ENCODE measurements at places on chromosomes 4 and X.

DNA sequence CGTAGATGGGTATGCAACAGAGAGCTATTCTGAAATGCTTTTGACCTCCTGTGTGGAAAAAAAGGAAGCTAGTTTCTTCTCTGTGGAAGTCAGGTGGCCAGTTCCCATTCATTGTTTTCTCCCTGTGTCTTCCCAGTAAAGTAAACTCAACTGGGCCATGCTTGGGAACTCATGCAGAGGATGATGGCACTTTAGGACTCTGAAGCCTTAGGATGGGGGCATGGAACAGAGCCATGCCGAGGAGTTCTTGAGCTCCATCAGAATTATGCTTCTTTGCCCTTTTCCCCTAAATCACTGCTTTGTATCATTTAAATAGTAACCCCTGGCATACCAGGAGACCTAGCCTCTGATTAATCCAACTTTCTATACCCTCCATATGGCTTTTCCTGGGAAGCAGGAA lies 3.2 kb downstream of the TMEM164 start:
- no peak for DNase-seq

- DNase-seq = no peak
Observed at GRCh38 chr4:2064276-2064991, 5.3 kb downstream of the NAT8L start.

DNA sequence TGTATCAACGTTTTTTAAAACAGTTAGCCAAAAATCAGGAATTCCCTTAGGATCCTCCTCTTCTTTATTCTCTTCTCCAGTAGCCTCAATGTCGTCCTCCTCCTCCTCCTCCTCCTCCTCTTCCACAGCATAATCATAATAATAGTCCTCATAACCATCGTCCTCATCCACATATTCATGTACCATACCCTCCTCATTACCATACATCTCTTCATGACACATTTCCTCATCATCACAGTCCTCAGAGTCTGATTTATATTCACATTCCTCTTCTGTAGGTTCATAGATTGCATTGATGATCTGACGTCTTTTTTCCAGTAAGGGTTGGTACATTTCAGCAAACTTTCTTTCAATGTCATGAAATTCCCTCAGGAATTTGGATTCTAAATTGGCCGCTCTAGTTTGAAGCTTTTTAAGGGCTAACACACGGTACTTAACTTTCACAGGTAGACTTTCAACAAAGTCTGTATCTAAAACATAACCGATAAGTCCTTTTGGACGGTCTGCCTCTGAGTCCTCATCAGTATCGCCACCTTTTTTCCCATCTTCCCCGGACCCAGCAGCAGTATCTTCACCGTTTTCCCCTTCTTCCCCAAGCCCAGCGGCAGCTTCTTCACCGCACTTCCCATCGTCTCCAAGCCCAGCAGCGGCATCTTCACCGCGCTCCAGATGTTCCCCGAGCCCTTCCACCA lies 771 bp downstream of the NAP1L2 start:
- no peak for DNase-seq

- no peak for DNase-seq
Observed at GRCh38 chr4:37717576-37717975, 31.4 kb upstream of the RELL1 start.

- no peak for DNase-seq
Observed at GRCh38 chrX:42000836-42001235, 77.5 kb upstream of the CASK start.

- no peak for DNase-seq
Observed at GRCh38 chr4:98447648-98448047, 186.5 kb downstream of the RAP1GDS1 start.

- no peak for DNase-seq
Observed at GRCh38 chr4:117986321-117986720, 48.0 kb upstream of the NDST3 start.

- no peak for DNase-seq
Observed at GRCh38 chr4:127469959-127470809, 162.6 kb upstream of the INTU start.

DNA sequence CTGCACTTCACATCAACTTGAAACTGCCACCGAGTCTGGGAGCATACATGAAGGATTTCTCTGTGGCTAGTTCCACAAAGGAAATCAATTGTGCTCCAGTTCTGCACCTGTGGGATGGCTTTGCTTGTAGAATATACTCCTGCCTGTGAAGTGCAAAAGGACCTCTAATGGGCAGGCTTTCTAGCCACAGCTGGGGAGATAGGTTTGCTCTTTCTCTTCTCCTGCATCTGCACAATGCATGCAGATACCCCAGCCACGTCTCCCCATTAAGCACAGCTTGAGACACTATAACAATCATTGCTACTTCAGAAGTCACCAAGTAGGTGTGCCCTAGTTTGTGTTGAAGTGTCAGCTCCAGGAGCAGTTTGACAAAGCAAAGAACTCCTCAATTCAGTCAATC lies 364.6 kb downstream of the ZIC3 start:
- DNase-seq = no peak

GRCh38 chr4:48033825-48034413 lies 17.3 kb downstream of the NIPAL1 start:
- no peak for DNase-seq

- DNase-seq = no peak
Observed at GRCh38 chr4:127856196-127856812, 24.4 kb upstream of the PLK4 start.

DNA sequence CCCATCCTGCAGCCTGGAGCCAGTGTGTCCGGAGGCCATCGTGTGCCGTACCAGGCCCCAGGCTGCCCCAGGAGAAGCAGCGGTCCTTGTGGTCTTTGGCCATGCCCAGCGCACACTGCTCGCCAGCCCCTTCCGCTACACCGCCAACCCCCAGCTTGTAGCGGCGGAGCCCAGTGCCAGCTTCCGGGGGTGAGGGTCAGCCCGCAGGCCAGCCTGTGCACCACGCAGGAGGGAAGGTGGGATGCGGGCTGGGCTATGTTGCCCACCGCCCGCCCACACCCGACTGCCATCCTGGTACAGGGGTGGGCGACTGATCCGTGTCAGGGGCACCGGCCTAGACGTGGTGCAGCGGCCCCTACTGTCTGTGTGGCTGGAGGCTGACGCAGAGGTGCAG lies 7.6 kb upstream of the SRPK3 start:
- no peak for DNase-seq

- no peak for DNase-seq
Observed at GRCh38 chr4:90030953-90031352, 96.2 kb upstream of the CCSER1 start.

- no peak for DNase-seq
Observed at GRCh38 chr4:67809502-67809901, 55.3 kb upstream of the GNRHR start.

GRCh38 chr4:111943796-111944203 lies 201.5 kb upstream of the FAM241A start:
- DNase-seq = no peak

DNA sequence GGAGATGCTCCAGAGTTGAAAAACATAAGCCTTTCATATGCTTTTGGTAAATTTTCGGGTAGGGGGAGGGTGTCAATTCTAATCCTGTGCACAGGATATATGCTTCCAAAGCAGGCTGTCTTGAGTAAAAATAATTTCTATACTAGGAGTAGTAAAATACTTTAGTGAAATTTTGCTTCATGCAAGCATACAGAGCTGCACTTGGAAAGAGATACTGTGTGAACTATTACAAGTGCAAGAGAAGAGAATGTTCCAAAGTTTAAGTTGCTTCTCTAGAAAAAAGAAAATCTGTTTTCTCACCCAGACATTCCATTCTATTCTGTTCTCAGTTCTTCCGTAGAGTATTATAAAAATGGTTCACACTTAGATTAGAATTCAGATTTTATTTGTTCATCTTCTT lies 324.6 kb upstream of the AADAT start:
- no peak for DNase-seq

DNA sequence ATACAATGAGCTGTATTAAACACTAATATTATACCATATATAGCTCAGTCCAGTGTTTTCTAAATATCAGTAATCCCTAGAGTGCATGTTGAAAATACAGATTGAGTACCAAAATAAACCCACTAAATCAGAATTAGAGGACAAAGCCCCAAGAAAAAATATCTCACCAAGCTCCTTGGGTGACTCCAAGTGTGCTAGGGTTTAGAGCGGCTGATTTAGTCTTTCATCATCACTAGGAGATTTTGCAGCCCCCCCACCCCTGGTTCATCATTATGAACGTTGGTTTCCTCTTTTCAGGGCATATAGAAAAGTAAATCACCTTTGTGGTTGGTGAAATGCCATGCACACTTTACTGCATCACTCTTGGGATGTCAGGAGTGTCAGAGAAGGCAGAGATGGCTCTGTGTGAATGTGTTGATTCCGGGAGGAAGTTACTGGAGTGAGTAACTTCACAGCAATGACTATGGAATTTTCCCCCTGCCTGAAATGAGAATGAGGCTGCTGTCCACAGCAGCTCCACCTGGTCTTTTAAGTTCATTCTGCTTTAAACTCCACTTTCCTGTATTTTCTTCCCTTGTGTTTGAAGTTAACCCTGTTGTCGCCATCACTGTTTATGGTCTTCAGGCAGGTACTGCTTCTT lies 25.2 kb upstream of the ANAPC4 start:
- no peak for DNase-seq

- no peak for DNase-seq
Observed at GRCh38 chr4:25120146-25120940, 39.9 kb downstream of the SEPSECS start.

DNA sequence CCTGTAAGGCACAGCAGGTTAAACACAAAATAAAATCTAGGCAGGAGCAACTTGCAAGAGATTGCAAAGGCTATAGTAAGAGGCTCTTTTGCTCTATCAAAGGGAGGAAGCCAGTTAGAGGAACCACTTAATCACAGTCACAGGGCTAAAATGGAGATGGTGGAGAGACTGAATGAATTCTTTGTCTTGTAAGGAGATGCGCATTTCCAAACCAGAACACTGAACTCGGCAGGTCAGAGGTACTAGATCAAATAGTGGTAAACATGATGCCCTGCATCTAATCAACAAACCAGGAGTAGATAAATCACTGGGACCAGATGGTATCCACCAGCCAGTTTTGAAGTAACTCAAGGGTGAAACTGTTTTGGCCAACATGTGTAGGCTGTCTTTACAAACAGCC lies 55.8 kb downstream of the GPC4 start:
- DNase-seq = no peak

- DNase-seq = no peak
Observed at GRCh38 chr4:38055566-38055965, 95.4 kb downstream of the PTTG2 start.

GRCh38 chr4:145757188-145757587 lies 77.2 kb downstream of the C4orf51 start:
- DNase-seq = no peak

DNA sequence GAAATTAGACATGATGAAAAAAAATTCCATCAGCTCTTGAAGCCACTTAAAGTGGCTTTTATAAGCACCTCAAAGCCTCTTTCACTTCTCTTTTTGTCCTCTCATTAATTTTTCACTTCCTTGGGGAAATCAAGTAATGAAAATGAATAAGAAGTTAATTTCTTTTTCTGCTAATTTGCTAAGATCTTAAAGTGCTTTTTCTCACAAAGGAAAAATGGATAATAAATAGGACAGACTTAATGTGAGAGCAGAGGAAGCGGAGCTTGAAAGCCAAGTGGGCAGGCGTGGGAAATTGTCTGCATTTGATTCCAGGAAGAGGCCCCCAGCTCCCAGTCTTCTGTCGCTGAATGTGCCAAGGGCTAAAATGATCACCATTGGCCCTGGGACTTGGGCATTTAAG lies 28.6 kb downstream of the CDS1 start:
- no peak for DNase-seq

- no peak for DNase-seq
Observed at GRCh38 chrX:39499996-39500395, 597.8 kb downstream of the BCOR start.

- no peak for DNase-seq
Observed at GRCh38 chr4:110753466-110753865, 130.6 kb upstream of the PITX2 start.

DNA sequence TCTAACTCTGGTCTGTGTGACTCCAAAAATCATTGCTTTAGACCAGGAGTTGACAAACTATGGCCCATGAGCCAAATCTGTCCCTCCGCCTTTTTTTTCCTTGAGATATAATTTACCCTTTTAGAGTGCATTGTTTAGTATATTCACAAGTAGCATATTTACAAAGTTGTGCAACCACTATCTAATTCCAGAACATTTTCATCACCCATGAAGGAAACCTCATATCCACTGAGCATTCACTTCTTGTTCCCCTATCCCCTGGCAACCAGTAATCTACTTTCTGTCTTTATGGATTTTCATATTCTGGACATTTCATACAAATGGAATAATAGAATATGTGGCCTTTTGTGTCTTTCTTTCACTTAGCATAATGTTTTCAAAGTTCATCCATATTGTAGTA lies 67.4 kb upstream of the CITED1 start:
- DNase-seq = no peak

- no peak for DNase-seq
Observed at GRCh38 chr4:161419822-161420221, 744.0 kb downstream of the FSTL5 start.

DNA sequence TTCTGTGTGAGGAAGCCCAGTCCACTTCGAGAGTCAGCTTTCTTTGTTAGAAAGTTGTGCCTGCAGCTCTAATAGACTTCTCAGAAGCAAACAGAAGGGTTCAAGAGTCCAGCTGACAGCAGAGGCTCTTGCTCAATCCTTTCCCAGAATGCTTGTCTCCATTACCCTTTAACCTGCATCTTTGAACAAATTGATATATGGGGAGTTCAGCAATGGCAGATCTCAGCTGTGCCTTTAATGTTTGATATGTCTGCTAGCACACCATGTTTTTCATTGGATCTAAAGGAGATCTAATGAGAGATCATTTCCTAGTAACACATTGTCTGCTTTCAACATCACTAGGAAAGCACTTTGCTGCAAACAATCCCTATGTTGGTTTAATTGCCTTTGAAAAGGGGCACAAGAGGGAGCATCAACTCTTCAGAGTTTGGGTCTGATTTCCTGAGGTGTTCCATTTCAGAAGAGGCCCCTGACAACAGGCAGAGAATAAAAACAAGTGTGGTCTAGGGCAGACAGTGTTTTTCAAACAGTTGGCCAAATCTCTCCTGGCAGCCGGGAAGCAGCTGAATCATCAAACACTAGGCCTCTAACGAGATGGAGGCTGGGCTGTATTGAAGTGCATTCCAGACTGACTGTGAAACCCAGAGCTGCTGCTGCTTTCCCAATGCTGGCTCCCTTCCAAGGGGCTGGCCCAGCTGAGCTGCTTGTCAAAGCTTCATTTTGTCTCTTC lies 55.5 kb downstream of the LUZP4 start:
- DNase-seq = no peak

DNA sequence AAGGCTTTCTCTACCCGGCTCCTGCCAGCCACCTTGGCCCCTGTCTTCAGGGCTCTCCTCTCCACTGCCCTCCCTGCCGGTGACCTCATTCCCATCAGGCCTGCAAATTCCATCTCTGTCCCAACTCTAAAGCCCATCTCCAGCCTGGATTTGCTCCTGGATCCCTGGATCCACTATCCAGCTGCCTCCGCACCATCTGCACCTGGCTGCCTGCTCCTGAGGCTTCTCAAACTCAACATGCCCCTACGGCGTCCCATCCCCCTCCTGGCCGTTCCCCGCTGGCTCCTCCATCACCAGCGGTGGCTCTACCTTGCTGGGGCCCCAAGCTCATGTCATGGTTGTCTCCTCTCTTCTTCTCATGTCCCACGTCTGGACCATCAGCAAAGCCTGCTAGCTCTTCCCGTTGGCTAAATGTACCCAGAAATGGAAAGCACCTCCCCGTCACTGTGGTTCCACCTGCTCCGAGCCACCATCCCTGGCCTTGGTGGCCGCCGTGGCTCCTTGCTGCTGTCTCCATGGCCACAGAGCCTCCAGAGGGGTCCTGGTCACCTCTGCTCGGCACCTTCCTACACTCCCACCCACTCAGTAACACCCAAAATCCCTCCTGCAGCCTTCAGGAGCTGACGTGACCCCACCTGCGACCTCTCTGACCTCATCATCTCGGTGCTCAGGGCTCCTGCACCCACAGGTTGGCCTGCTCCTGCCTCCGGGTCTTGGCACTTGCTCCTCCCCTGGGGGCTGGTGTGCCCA lies 58.5 kb downstream of the ADRA2C start:
- DNase-seq = no peak

All from T-helper 1 cell (primary cell).